Mucosa of gallbladder (tissue), 1 donor: ENCODE measurements at places on chromosomes 5 and 9.

DNA sequence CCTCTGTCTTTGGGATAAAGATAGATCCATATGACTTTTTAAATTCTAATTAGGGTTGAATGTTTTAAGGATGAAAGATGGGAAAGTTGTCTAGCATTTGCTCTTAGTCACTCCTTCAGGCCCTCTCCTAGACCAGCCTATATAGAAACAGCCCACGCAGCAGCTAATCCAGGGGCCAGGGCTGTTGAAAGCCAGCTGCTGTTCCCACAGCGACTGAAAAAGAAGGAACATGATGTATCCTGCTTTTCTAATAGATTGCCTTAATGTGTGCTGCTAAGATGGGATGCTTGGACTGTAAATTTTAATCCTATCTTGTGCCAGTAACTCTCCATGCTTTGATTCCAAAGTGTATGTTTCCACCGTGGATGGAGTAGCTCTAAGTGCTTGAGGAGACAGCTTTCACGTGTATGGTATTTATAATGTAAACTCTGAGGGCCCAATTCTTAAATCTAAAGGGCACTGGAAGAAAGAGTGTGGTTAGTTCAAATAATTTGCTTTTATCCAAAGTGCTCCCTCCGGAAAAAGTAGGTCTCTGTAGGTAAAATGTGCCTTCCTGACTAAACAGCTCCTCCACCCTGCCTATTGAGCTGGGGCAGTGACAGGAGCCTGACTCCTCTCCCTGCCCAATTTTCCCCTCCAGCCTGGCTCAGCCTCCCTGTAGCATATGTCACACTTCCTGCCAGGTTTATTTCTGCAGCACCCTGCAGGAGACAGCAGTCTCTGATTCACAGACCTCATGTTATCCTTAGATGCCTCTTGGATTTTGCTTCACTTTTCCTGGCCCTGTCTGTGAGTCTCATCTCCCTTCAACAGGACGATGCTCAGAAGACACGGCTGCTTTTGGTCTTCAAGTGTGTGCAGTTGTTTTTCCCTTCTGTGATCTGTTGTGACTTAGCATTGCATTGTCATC is 33.2 kb downstream of the SLC36A1 start:
- no peak for DNase-seq

GRCh38 chr5:36744773-36745589 is 131.6 kb upstream of the NIPBL start:
- DNase-seq: peak; percentile 90

DNA sequence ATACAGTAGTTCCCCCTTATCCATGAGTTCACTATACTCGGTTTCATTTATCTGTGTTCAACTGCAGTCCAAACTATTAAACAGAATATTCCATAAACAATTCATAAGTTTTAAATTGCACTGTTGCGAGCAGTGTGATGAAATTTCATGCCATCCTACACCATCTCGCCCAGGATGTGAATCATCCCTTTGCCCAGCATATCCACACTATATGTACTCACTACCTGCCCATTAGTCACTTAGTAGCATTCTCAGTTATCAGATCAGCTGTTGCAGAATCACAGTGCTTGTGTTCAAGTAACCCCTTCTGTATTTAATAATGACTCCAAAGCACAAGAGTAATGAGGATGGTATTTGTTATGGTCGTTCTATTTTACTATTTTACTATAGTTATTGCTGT is 51.5 kb downstream of the SHOC1 start:
- DNase-seq: no peak

DNA sequence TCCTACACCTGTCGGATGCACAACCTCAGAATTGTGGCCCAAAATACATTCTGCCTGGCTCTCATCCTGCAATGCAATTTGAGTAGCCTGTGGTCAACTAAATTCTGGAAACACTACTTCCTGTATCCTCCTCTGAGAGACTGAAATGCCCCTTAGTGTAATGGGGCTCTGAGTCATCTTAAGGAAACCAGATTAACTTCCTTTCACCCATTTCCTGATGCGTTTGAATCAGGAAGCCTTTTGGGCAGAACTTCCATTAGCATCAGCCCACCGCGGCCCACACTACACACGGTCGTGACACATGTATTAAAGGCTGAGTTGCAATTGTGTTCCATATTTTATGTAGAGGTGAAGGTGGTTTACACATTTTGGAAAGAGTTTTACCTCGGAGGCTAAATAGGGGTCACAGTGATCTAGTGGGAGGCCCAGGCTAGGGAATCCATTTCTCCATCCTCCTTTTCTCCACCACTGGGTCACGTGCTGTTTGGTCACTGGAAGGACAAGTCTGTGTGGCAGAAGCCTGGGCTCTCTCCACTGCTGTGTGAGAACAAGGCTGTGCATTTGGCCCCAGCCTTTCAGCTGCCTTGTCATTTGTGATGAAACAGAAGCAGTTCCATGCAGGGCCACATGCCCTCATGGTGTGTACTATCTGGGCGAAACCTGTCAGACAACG is 55.9 kb downstream of the DAP start:
- DNase-seq: no peak

- no peak for DNase-seq
These were observed 4.2 kb downstream of the DNAJA1 start for GRCh38 chr9:33029231-33029786.
